ENCODE measurements at places on chromosomes 16 and 17.

GRCh38 chr17:53336281-53336680 lies 486.4 kb upstream of the KIF2B start:
- DNase-seq = no peak

- no peak for DNase-seq
Observed at GRCh38 chr16:81709016-81709900, 69.8 kb upstream of the PLCG2 start.

DNA sequence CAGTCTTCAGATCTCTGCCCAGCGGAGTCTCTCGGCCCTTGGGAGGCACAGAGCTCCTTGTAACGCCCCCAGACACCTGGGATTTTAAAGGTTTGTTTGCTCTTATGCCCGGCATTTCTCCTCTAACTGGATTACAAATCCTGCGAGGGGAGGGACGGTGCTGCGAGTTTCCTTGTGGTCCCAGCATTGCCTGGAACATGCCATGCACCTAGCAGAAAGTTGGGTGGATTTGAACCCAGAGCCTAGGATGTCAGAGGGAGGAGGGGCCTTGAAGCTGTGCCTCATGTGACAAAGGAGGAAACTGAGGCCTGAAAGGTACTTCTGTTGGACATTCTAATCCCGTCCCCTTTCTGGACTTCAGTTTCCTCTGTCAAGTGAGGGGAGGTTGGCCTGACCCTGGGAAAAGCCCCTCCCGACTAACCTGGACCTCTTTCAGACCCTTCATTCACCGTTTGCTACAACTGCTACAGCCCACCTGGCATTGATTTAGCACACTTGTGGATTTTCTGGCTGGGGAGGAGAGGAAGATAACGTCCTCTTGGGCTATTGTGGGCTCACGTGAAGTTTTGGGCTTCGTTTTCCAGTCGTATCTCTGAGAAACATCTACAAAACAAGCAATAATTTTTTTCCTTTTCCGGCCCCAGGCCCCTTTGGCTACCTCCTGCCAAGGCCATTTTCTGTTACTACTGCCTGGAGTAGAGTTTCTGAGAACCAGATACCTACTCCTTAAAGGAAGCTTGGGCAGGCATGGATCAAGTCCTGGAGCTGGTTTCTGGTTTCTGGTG lies 30.9 kb downstream of the MRC2 start:
- no peak for DNase-seq

- DNase-seq = no peak
Observed at GRCh38 chr16:27291106-27291505, 22.5 kb upstream of the NSMCE1 start.

- DNase-seq = no peak
Observed at GRCh38 chr17:44581868-44582267, 24.6 kb downstream of the FZD2 start.

DNA sequence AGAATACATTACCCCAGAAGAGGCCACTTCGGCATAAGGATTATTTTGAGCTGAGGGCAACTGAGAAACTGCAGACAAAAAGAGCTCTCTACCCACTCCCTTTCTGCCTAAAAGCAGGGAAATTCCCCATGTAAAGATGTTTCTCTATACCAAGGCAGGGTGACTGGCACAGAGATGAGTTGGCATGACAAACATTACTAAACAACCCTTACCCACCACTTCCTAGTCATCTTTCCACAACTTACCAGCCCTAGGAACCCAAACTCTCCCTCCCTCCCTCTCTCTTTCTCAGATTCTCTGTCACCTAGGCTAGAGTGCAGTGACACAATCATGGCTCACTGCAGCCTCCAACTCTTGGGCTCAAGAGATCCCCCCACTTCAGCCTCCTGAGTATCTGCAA lies 68.6 kb downstream of the EMP2 start:
- DNase-seq = no peak

GRCh38 chr16:84614073-84614459 lies 3.8 kb downstream of the COTL1 start:
- no peak for DNase-seq

DNA sequence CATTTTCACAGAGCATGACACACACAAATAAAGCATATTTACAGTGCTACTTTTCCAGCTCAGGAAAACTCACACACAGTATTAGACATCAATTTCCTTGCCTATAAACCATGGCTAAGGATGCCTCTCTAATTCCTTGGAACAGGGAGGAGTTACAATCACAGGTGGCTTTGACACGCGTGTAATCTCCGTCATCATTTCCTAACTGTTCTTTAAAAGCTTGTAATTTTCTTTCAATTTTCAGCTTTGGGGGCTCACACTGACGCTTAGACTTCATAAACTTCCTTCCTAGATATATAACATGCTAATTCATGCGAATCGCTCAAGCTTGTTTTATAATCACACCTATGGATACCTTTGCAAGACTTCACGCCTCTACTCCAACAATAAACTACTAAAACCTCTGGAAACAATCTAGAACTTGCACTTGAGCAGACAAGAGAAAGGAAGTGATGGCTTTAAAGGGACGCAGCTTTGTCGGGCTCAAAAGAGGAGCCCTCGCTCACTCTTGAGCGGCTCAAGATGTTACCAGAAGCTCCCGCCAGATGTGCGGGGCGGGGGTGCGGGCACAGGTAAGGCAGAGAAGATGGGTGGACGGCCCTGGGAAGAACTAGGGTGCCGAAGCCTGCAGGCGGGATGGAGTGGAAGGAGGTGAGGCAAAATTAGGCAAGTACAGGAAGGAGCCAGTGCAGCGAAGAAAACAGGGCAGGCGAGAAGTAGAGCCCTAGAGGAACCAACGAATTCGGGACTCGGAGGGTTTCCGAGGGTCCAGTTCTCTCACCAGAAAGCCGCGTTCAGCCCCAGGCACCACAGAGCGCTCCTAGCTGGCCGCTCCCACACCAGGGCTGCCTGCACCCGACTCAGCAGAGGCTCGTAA lies 631 bp downstream of the RETREG3 start:
- DNase-seq = no peak

Data from NCI-H446 treated with DMSO at 0.1 percent for 48 hours (cell line).